ENCODE measurements at places on chromosomes 6 and 20.

DNA sequence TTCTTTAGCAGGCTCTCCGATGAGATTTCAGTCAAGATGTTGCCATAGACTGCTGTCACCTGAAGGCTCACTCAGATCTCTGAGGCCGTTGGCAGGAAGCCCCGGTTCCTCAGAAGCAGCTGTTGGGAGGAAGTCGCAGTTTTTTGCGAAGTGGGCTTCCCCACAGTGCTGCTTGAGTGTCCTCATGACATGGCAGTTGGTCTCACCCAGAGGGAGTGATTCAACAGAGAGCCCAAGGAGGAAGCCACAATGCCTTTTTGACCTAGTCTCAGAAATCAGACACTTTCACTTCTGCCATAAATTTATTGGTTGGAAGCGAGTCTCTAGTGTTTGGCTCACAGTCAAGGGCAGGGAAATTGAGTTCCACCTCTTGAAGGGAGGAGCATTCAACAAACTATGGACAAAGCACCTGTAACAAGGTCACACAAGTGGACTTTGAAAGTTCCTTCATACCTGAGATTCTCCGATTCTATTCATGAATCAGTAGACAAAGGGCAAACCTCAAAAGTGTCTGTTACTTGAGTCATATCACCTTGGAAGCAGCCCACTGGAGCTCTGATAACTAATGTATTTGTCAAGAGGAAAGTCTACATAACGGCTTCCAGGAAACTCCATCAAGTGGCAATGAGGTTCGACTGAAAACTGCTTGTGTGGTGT is 208.3 kb downstream of the TASP1 start:
- DNase-seq, result no peak

DNA sequence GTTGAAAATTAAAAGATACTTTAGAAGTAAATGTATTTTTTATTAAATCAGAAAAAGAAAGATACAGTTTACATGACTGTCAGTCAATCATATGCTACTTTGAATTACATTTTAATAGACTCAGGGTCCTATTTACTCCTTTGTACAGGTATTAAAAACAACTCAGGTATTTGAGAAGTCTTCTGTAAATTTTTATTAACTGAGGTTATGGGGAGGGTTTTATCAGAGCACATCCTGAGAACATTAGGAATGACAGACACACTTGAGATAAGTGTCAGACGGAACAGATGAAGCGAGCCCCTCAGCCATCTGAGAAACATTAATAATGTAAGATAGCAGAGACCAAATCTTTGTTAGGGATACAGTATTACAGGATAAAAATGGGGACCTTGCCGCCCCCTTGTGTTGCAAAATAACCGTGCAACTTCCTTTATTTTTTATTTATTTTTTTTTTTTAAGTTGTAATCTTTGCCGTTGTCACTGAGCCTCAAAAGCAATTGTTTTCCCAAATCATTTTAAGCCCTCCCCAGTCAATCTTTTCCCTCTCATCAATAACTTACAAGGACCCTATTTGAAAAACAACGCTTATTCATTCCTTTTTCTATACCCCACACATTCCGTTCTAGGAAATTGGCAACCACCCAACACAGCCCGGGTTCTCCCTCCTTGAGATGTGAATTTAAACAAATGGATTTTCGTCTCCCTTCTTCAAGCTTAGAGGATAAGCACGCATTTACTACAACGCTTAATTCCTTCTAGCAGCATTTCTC is 126.7 kb downstream of the BCAS1 start:
- DNase-seq, result peak; percentile 67

- DNase-seq, result no peak
Observed at GRCh38 chr6:14838133-14838583, 407.7 kb upstream of the JARID2 start.

- no peak for DNase-seq
Observed at GRCh38 chr20:764255-764654, 4.0 kb downstream of the SLC52A3 start.

DNA sequence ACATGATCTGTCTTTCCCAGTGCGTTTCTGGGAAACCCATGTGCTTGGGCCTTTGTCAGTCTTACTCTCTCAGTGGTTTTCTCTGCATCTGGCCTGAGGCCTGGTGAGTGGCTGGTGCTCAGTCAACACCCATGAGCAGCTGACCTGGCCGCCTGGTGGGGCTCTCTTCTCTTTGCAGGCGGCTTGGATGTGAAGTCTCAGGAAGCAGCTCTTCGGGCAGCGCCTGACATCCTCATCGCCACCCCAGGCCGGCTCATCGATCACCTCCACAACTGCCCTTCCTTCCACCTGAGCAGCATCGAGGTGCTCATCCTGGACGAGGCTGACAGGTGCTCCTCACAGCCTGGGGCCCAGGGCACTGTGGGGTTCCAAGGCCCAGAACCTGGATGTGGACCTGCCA is 10.8 kb downstream of the DDX27 start:
- DNase-seq, result no peak

- DNase-seq, result no peak
Observed at GRCh38 chr20:43096126-43096930, 93.4 kb downstream of the PTPRT start.

- DNase-seq, result peak; percentile 53
Observed at GRCh38 chr20:46040902-46041535, 12.0 kb downstream of the SLC12A5 start.

DNA sequence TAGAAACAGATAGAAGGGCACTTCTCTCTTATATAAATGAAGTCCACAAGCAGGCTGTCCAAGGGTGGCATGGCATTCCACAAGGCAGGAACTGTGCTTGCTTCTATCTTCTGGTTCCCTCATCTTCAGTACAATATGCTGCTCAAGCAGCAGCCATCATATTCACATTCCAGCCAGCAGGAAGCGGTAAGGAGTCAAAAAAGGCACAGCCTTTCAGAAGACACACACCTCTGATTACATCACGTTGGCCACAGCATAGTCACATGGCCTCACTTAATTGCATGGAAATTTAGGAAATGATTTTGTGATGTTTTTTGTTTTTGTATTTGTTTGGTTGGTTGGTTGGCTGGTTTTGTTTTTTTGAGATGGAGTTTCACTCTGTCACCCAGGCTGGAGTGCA is 19.0 kb downstream of the REM1 start:
- peak; percentile 59 for DNase-seq

DNA sequence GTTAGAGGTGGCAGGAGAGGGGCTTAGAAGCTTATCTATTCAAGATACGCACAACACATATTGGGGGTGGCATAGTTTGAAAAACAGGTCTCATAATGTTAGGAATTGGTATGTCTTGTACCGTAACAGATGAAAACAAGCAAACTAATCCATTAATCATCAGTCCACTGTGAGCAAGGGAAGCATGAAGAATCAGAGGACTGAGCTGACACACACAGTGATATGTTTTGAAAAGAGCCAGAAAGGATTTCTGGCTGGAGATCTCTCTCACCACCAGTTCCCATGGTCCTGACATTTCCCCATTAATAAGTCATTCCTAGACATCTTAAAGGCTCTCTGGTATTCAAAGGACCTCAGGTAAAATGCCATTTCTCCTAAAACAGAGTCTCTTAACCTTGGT is 158.8 kb upstream of the PHACTR1 start:
- no peak for DNase-seq

- DNase-seq, result no peak
Observed at GRCh38 chr20:58923117-58923712, 57.8 kb upstream of the NELFCD start.

DNA sequence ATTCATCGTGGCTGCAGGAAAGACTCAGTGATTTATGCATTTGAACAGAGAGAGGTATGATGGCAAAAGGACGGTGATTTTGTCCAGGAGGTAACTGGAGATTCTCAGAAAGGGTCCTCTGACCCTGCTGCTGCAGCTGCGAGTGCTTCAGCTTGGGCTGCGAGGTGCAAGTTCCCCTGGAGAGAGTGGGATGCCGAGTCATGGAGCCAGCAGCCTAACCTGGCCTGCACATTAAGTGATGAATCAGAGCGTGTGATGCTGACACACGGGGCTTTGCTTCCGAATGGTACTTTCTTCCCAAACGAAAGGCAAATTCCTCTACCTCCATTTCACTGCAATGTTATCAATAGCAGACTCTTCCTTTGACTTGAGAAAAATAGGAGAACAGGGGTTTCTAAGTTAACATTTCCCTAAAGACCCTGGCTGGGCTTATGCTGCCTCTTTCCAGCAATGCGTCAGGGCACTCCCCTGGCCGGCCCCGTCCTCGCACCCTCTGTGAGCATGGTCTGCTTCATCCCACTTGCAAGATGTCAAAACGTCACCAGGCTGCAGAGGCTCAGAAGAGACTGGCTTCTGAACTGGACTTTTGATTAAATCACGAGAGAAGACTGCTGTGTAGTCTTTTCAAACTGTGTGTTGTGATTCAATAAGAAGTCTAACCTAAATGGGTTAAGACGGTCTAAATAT is 628.0 kb upstream of the AGPAT4 start:
- no peak for DNase-seq

DNA sequence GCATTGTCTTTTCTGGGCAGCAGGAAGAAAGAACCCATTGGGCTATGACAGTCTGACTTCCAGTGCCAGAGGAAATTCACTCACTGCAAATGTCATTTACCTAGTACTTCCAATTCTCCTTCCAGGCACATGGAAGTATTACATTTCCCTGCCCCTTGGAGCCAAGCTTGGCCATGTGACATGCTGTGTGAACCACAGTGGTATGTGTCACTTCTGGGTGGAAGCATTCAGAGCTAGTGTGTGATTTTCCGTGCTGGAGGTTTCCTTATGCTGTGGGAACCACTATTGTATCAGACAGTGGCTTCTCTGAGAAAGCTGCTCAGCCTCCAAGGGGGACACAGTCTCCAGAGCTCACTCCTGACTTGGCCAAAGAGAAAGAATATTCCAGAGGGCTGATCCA is 387.6 kb downstream of the CDC5L start:
- no peak for DNase-seq

DNA sequence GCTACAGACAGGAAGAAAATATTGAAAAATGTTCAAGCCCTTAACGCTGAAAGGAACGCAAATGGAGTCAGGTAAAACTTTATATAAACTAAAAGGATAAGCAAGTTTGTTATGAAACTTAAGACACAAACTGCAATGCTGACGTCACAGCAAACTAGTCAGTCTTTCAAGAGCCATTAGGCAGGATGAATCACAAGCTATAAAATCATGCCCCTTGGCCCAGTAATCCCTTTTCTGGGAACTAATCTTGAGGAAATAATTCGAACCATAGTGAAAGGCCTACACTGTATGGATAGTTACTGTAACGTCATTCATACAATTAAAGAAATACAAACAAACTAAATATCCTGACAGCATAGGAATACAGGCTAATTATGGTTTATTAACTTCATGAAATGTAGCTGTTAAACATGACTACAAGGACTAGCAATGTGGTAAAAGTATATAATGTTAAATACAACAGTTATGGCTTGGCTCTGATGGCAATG is 42.7 kb upstream of the HINT3 start:
- DNase-seq, result peak; percentile 92

DNA sequence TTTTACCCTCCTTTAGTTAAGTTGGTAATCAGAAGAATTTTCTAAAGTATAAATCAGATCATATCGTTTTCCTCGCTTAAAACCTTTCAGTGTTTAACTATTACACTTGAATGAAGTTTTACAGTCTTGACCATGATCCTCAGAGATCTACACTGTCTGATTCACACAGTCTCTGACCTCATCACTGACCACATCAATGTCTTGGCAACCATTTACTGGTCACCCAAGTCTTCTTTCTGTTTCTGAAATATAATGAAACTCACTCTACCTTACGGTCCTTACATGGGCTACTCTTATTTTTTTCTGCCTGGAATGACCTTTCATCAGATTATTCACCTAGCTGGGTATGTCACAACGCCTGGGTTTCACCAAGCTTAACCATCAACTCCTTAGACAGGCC is 71.4 kb downstream of the ADGB start:
- DNase-seq, result peak; percentile 5

DNA sequence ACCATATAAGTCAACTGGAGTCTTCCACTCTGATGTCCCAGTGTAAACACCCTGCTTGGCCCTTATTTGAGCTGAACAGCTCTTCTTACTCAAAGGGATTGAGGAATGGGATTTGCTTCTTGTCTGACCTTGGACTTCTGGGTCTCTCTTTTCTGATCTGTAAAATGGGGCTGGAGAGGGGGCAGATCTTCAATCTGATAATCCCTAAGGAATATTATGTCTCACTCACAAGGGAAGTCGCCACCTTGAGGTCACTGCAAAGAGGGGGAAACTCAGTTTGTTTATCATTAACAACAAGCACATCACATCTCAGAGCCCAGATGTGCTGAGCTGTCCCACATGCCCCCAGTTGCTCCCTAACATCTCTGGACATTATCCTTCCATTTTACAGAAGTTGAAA is 15.1 kb downstream of the KCNS1 start:
- DNase-seq, result no peak

- DNase-seq, result peak; percentile 66
Observed at GRCh38 chr20:51946586-51946985, 144.3 kb upstream of the SALL4 start.

DNA sequence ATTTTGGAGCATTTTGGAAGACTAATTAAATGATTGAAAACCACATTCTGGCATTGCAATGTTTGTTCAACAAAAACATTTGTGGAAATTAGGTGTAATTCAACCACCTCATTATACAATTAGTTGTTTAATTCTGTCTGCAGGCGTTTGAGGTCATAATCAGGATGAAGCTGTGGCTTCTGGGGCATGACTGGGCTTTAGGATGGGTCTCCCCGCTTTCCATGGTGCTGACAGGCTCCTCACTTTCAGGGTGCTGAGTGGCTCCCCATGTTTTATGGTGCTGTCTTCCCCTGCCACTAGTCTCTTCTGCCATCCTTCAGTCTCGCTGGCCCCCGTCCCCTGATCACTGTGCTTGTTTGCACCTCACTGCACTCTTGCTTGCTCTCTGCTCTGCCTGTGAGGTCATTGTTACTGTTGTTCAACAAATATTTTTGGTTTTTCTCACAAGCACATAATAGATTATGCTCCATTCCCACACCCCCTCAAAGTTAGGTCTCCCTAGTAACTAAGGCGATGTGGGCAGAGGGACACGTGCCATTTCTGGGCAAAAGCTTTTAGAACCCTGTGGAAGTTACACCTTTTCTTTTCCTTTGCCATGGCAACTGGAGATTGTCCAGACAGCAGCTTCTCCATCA is 25.4 kb upstream of the ZNF831 start:
- no peak for DNase-seq

DNA sequence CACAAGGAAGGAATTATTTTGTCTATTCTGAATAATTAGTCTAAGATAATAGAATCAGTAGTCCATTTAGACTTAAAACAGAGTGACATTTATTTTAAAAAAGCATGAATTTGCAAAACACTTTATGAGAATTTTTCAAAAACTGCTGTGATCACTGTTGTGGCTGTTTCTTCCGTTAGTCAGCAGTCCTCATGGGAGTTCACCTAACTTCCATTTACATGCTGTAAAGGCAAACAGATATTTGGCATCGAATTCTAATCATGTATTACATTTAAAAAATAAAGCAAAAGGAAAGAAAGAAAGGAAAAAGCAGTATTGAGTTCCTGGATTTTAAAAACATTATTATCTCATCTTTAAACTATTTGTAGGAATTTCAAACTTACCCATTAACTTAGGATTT is 111.8 kb downstream of the MTHFD1L start:
- peak; percentile 16 for DNase-seq
